ENCODE measurements at places on chromosomes 7 and 10. TPM values are rescaled to one million over a fixed set of nuclear protein-coding genes. Genes with fewer than 3 reads are reported as not detected.

Gene SEMA3A
- 27.8 TPM for total RNA-seq

Gene SEC31B
- total RNA-seq: 5.0 TPM

Gene CUX1
- total RNA-seq: 61.5 TPM

Gene CPA1
- not detected for total RNA-seq

Gene CDC14C
- total RNA-seq: not detected

Gene PCDH15
- total RNA-seq: 0.50 TPM

Gene LRRC18
- total RNA-seq: not detected

Gene LYZL1
- total RNA-seq: not detected

Gene PRPF18
- 27.0 TPM for total RNA-seq

Gene METTL2B
- 19.9 TPM for total RNA-seq

Gene NPM3
- total RNA-seq: 17.3 TPM

Gene KLLN
- total RNA-seq: not detected

Gene PRPS1L1
- not detected for total RNA-seq

Gene MYO1G
- total RNA-seq: 6.8 TPM

Gene FAM180A
- 0.83 TPM for total RNA-seq

Gene GATA3
- total RNA-seq: 0.46 TPM

Gene CALY
- 1.6 TPM for total RNA-seq

Gene SFRP4
- 3.0 TPM for total RNA-seq

Gene SPAM1
- not detected for total RNA-seq

Gene INMT
- 176 TPM for total RNA-seq

Gene YAE1
- total RNA-seq: 15.7 TPM

Gene PDE1C
- 25.5 TPM for total RNA-seq

Gene SPDYE2
- not detected for total RNA-seq

Gene FBXO24
- total RNA-seq: 0.33 TPM

Gene ODAD2
- total RNA-seq: 0.39 TPM

Gene SNX13
- total RNA-seq: 41.9 TPM

Gene GPR15LG
- not detected for total RNA-seq

Gene MMP21
- total RNA-seq: not detected

Gene EMX2
- not detected for total RNA-seq

Gene HHEX
- 8.3 TPM for total RNA-seq

Gene DNA2
- total RNA-seq: 2.4 TPM

Gene GIMAP8
- total RNA-seq: 7.1 TPM

Gene CACNB2
- total RNA-seq: 73.5 TPM

Gene ZP3
- total RNA-seq: 0.46 TPM
